Adrenal gland (tissue), 19 donors: ENCODE measurements at places on chromosomes 5 and 9.

- no peak for DNase-seq
Measured at GRCh38 chr5:98989727-98990126, 60.9 kb upstream of the CHD1 start.

DNA sequence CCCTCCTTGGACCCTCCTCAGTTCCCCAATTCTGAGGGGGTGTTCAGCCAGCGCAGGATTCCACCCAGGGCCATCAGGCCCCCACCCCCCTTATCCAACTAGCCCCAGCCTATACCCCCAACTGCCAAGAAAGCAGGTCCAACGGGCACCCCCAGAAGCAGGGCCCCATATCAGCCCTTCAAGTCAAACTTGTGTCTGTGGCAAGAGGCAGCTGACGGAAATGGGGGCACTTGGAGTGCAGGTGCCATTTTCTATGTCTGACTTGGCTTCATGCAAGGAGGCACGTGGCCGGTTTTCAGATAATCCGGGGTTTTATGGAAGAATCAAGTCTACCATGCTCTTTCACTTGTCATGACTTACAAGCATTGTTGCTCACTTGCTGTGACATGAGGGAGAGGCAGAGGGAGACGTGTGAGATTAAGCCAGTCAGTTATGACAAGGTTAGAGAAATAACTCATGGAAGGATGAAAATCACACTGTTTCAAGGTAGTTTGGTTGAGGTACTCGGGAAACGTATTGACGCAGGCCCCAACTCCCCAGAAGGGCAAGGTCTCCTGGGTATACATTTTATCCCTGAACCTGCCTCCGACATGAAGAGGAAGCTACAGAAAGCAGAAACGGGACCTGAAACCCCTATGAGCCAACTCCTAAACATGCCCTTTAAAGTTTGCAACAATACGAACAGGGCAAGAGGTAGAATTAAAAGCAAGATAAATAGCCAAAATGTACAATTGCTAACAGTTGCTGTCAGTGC is 26.5 kb upstream of the CLPTM1L start:
- DNase-seq, result no peak

- no peak for DNase-seq
Measured at GRCh38 chr9:33837138-33837537, 20.2 kb downstream of the UBE2R2 start.

- no peak for DNase-seq
Measured at GRCh38 chr9:10173561-10173960, 439.2 kb downstream of the PTPRD start.

DNA sequence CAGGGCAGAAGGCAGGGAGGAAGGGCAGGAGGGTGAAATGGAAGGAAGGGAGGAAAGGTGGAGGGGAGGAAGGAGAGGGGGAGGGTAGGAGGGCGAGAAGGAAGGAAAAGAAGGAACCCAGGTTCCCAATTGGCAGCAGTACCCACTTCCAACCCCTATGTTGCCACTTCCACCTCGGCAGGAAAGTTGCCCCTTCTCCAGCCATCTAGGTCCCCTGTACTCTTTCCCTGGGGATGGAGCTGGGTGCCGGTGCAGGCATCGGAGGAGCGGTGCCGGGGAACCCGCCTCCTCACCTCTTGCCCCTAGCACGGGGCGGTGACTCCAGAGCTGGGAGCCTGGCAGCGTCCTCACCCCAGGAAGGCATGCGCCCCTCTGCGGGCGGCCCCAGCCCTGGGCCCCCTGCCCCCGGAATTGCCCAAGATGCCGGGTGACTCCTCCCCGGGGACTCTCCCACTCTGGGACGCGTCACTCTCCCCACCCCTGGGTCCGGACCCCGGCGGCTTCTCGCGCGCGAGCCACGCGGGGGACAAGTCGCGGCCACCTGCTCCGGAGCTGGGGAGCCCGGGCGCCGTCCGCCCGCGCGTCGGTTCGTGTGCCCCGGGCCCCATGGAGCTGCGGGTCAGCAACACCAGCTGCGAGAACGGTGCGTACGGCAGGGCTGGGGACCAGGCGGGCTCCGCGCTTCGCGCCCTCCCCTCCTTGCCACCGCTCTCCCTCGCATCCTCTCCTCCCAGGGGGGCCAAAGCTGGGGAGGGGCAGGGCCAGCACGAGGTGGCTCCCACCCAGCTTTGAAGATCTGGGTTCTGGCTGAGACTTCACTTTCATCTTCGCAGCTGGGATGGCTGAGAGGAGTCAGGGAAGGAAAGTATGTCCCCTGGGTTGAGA is at the start of gene NIPAL4:
Gene NIPAL4, plus strand, starts transcription at position 499 of the 885 bp plus-strand sequence. Its CDS starts 108 bp downstream, at position 607.
- no peak for DNase-seq

DNA sequence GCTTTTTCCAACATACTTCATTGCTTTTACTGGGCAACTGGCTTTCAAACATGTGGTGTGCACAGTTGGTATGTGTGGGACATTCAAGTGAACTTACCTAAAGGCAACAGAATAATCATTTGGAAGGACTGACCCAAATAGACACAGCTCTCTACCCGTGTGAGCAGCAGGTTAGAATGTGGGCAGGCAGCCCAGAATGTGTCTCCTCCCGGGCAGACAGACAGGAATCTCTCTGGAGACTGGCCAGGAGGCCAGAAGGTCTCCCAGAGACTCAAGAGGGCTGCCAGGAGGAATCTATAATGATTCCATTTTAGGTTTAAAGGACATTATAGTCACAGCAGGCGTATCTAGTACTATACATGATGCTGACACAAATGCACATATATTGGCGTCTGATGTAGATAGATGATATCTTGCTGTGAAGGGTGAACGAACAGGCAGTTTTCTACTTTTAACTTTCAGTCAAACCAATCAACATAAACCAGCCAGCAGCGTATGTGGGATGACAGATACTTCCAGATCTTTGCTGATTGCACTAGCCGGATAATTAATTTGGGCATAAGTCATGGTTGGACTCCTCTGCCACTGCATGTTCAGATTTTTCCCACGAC is 297.4 kb upstream of the ZNF608 start:
- DNase-seq, result peak; percentile 82

GRCh38 chr5:42013561-42013960 is 88.5 kb downstream of the FBXO4 start:
- DNase-seq, result no peak
